ENCODE measurements at places on chromosomes 16 and 17.

DNA sequence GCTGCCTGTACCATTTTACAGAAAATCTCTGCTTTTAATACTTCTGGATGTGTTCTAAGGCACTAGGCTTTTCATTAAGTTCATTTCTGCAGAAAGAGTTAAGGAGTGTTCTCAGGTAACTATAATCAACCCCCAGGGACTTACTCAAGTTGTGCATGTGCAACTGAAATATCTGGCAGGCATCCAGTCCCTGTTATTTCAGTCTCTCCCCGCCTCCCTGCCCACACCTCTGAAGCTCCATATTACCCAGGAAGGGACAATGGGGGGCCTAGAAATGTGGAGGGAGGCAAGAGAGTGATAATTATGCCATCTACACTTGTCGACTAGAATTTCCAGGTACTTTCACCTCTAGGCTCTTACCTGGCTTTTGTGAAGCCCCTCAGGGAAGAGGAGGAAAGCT is 432.2 kb downstream of the MAF start:
- DNase-seq, result no peak

- DNase-seq, result no peak
These were observed 432.5 kb downstream of the CDH13 start for GRCh38 chr16:83059237-83059636.

GRCh38 chr17:74493331-74493833 is 26.9 kb downstream of the CD300A start:
- DNase-seq, result peak; percentile 56

DNA sequence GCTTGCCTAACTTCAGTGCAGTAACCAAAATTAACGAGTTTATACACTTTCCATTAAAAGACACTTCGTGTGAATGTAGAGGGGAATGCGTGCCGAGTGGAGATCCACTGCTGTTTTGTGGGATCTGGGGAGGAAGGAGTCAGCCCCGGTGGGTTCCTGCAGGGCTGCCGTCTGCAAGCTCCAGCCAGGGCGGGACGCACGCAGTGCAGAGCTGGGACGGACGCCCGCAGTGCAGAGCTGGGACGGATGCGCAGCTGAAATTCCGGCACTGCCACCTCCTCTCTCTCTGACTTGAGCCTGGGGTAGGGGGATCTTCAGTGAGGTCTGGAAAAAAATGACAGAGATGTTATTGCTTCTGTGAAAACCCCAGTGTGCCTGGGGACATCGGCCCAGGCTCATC is 16.5 kb upstream of the ZC3H18 start:
- no peak for DNase-seq

- peak; percentile 89 for DNase-seq
These were observed 36.1 kb downstream of the HIC1 start for GRCh38 chr17:2090804-2091534.

GRCh38 chr17:72466199-72466598 is 345.4 kb downstream of the SOX9 start:
- no peak for DNase-seq
